ENCODE measurements at places on chromosomes 7 and 10.
A peak's percentile ranks its signal among the peaks of the same experiment; 100 is the strongest.

DNA sequence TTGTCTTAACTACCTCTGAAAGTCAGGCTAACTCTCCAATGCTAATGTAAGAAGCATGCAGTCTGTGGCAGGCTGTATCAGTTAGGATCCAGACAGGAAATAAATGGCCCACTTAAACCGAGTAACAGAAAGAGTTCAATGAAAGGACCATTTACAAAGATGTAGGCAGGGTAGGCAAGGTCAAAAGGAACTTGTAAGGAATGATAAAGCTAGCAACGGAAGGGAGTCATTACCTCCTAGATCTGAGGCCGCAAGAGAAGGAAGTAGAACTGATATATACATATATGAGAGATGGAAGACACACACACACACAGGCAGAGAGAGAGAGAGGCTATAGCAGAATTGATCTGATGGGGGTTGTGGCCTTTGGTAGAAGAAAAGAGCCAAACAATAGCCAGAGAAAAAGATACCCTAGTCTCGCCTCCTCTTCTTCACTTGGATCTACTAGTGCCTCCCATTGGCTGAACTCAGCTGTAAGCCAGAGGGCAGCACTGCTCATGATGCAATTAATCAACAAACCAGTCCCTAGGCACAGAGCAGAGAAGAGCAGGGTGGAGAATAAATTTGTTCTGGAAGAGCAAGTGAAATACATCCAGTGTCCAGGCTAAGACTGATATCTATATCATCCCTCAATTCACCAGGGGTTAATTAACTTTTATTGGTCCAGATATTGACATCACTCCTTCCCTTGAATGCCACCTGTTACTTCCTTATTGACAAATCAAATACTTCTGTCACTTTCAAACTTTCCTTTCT is 91.2 kb downstream of the LSMEM1 start:
- no peak for ATAC-seq

DNA sequence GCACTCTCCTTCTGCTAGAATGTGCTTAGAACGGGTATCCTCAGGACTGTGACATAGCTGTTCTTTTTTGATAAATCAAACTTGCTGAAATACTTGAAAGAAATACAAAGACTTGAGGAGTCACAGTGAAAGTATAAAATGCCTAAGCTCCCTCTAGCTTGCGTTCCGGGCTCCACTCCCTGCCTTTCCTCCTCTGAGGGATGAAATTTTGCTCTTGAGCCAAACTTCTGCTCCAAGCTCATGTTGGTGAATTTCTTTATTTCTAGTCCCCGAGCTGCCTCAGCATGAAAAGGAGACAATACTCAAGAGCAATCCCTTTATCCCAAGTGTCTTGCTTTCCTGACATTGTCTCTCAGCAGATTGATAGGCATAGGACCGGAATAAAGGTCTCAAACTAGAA is 499.6 kb upstream of the ADARB2 start:
- no peak for ATAC-seq

- ATAC-seq: no peak
Observed at GRCh38 chr7:108299251-108299973, 156.8 kb downstream of the NRCAM start.

DNA sequence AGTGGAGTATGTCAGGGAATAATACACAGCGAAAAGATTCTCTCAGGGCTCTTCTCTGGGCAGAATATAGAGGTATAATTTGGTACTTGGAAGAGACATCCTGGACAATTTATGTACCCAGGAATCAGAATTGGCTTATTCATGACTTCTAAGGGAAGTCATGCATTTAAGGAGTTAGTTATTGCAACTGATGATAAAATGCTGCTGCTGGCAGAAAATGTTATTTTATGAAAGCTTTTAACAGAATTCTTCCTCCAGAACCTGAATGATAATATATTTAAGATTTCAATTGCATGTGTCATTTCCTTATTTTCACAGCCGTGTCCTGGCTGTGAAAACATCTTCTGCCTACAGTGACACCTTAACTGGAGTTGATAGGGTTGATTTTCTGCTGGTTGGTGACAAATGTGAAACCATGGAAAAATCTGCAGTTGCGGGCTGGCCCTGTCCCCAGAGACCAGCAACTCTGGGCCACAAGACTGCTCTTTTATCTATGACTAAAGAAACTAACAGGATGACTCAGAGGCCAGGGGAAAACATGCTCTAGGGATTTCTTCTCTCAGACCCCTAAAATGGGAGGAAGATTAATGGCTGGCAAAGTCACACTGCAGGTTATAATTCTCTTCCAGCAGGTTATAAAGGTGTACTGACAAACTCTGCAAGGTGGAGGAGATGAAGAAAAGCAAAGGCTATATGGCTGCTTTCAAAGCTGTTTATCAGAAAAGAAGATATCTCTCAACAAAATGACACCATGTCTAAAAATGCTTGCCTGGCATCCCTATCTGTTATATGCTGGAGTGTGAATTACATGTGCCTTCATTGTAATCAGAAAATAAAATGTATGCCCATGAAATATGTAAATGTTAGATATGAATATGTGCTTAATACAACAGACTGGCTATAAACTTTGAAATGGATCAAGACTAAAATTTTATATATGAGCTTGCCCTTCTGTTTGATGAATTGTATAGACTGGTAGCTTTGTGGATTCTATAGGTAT is 12.1 kb upstream of the TRUB1 start:
- ATAC-seq: peak; percentile 91

GRCh38 chr7:150830937-150831336 is 21.4 kb upstream of the AOC1 start:
- ATAC-seq: no peak

- ATAC-seq: no peak
Observed at GRCh38 chr7:158555034-158555520, 32.5 kb downstream of the PTPRN2 start.

DNA sequence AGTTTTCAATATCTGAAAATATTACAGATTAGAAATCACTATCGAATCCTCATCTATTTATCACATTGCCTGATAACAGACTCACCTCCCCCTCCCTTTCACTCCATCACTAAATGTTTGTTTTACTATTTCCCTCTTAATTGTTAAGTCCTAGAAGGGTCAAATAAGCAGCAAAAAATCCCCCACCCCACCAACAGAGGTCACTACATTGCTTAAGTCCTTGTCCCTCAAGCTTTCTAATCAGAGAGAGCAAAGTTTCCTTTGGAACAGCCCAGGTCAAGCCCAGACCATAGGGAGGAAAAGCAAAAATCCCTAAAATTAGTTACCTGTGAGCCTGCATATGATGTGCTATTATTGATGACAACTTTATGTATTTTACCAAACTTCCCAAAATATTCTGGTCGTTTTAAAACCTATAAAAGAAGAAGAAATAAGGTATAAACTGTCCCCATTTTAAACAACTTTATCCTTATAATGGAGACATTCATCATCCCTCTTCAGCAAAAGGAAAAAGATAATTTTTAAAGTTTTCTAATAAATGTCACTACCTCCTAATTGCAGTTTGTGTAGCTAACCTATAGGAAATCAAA is 95.0 kb downstream of the CNOT4 start:
- ATAC-seq: no peak

DNA sequence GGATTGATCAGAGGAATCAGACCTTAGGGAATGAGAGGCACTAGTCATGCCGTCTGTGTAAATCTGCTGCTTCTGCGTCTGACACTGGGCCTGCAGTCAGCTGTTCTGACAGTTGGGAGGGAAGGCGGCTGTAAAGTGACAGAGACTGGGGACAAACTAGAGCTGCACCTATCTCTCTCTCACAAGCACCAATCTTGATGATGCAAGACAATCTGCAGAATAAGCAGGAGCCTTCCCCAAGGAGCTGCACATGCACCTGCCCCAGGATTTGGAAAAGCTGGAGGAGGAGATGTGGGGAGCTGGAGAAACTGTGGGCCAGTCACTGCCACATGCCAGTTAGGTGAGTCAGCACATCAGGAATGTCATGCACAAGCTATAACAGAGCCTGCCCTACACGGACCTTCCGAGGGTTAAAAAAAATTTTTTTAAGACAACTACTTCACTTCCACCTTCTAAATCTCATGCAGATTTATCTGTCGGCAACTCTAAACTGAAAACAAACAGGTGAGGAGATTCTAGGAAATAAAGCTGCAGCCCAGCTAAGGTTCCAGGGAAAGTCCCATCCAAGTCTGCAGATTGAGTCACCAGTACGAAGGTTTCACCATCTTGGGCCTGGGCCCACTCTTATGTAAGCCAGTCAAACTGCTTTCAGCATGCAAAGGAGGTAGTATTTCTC is 39.2 kb downstream of the ENO4 start:
- no peak for ATAC-seq

DNA sequence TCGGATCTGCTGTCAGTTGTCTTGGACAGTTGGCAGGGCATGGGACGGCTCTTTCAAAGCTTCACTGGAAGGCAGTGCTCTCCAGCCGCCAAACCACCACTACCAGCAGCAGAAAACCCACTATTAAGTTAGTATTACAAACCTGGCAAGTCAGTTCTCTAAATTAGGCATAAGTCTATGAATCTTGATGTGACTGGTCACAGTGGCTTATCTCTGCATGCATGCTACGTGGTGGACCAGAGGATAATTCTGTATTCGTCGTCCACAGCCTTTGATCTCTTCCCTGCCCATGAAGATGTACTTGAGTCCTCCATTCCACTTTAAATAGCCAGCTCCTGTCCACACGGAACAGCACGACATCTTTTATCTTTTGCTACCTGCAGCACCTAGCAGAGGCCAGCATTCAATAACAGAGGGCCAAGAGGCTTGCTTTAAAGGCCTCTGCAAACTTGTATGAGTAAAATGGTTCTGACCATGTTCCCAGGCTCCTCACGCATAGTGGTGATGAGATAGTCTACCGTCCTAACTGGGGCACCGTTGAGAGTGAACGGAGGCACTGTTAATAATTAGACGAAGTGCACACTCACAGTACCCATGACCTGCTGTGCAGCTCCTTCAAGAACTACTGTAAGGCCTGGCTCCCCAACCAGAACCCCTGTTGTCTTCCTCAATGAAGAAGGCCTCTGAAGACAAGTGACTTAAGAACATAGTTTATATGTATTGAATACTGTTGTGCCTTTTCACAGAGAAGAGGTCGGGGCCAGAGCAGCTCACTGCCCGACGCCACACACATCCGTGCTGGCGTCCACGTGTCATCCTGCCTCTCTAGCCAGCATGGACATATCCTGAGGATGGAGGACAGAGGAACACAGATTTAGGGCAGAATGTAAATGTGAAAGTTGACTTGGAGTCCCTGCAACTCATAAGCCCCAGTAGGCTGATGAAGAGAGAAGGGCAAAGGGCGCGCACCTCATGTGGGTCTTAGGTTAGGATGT is 1.0 kb downstream of the GPR146 start:
- no peak for ATAC-seq

- ATAC-seq: no peak
Observed at GRCh38 chr7:8208816-8209215, 53.2 kb downstream of the ICA1 start.

DNA sequence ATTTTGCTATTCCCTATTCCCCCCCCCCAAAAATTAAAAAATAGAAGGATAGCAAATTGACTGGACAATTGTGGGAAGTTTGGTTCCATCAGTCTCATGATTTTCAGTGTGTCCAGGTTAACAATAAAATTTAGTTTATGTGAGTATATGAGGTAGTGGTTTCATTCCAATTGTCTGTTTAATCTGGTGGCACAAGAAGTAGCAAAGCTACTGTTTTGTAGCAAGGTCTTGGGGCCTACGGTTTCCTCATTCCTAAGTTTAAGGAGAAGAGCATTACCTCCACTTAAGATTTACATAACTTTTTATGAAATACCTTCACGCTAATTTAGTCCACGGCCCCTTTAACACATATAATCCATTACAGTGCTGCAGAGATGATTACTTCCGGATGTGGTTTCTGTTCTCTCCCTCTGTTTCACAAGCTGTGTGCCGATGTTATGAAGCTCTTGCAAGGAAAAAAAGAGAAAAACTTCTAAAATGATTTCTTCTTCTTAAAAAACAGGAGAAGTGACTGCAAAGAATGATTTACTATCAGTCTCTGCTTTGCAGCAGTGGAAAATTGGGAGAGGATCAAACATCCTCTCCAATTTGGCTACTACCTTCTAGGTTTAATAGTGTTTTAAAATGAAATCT is 32.7 kb upstream of the NPVF start:
- ATAC-seq: no peak

All from stimulated activated memory B cell treated with anti-CD40 and anti-IgM and Interleukin-4, amounts not matched to agents 10 μg/mL and 1 μg/mL and 100 μg/mL, for 72 hours (primary cell).